Right atrium auricular region (tissue), 2 donors: ENCODE measurements at places on chromosomes 11 and 22. TPM values are rescaled to one million over a fixed set of nuclear protein-coding genes. Genes with fewer than 3 reads are reported as not detected.

Gene CCDC89
- 1.1 TPM for total RNA-seq

Gene APOA4
- total RNA-seq, result not detected

Gene NCF4
- total RNA-seq, result 7.0 TPM

Gene DAGLA
- total RNA-seq, result 3.9 TPM

GRCh38 chr11:123518496-123519054 lies 88.5 kb downstream of the GRAMD1B start:
- no peak for DNase-seq

DNA sequence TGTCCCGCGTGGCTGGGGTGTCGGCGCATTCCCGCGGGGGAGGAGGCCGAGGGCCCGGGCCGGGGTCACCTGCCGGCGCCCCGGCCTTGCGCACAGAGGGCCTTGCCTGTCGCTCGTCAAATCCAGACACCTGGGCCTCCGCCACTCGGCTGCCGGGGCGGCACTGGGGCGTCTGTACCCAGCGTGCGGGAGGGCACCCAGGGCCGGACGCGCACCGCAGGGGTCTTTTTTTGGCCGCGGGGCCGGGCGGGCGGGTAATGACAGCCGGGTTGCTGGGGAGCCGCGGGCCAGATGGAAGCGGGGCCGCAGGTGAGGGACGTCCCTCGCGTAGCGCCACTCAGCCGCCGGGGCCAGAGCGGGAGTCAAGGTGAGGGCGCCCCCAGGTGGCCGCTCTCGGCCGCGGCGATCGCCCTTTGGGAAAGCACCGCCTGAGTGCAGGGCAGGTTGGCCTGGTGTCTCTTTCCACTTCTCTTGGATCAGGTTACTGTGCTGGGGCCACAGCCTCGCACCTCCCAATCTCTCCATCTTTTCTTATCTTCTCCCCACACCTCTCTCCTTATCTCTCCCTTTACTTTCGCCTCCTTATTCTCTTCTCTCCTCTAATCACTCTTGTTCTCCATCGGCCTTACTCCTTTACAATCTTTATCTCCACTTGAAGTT lies 3.5 kb downstream of the PHLDB1 start:
- peak; percentile 89 for DNase-seq

GRCh38 chr11:133506551-133507094 lies 25.7 kb downstream of the OPCML start:
- no peak for DNase-seq

DNA sequence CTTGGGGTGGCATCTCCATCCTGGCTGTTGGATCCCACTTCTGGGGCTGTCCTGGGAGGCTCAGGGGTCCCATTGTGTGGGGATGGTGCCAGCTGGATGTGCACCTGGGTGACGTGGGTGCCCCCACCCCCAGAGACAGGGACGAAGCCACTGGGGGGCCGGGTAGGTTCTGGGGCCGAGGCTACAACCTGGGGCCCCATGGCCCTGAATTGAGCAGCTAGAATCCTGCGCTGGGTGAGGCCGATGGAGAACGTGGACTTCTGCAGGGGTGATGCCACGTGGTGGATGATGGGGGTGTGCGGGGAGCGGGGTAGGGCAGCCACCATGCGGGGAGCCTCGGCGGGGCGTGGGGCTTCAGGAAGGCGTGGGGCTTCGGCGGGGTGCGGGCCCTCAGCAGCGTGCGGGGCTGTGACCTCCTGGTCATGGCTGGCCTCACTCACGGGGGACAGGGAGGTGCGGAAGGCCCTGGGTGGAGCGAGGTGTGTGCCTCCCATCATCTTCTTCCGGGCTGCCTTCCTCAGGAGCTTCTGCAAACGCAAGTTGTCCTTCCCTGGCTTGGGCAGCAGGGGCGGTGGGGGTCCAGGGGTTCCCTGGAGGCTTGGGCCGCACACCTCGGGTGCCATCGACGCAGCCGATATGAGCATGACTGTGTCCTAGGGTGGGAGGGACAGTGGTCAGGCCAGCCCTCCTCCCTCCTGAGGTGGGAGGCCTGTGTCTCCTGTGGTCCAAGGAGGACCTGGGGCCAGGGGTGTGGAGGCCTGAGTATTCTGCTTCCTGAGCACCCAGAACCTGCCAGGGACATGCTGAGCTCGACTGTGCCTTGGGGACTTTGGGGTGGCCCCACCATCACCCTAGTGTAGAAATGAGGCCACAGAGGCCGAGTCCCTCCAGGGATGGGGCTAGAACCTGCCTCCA lies 1.5 kb downstream of the PRR33 start:
- DNase-seq, result no peak

GRCh38 chr22:47208630-47209029 lies 446.2 kb downstream of the TBC1D22A start:
- no peak for DNase-seq

GRCh38 chr11:113457784-113458183 lies 17.4 kb downstream of the DRD2 start:
- no peak for DNase-seq
